ENCODE measurements at places on chromosomes 7 and 10.

- no peak for DNase-seq
These were observed 661.7 kb upstream of the SORCS1 start for GRCh38 chr10:107826171-107826570.

GRCh38 chr10:91021901-91022300, 101.0 kb upstream of the ANKRD1 start:
- DNase-seq: no peak

DNA sequence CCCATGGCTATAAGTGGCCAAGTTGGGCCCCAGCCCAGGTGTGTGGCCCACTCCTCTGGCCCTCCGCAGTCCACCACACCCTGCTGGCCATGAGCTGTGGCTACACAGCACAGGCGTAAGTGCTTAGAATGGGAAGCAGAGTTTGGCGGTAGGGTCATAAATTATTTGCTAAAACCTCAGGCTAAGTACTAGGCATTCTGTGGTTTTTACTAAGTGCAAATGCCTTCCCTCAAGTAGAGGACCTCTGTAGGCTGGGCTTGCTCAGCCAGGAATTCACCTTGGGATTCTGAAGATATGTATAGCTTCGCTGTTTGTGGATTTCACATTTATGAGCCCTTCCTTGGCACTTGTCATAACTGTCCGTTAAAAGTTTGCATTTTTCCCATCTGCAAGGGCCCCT, 44.8 kb upstream of the LOXL4 start:
- DNase-seq: no peak

GRCh38 chr7:24108906-24109376, 175.0 kb upstream of the NPY start:
- DNase-seq: no peak

GRCh38 chr10:70834441-70835151, 18.8 kb downstream of the SGPL1 start:
- DNase-seq: no peak

DNA sequence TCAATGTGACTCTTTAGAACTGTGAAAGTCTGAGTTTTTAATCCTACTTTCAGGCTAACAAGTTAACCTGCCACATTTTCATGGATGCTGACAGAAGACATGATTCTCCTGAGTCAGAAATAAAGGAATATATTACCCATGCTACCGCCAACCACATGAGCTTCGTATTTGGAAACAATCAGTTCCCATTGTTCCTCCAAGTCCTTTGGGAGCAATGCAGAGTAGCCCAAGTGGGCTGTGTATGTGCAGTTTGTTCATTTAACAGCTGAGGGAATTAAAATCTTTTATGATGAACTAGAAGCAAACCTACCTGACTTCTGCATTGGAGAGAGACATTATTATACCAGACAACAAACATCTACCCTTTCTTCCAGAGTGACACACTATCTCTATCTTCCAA, 169.3 kb upstream of the BET1 start:
- DNase-seq: no peak

DNA sequence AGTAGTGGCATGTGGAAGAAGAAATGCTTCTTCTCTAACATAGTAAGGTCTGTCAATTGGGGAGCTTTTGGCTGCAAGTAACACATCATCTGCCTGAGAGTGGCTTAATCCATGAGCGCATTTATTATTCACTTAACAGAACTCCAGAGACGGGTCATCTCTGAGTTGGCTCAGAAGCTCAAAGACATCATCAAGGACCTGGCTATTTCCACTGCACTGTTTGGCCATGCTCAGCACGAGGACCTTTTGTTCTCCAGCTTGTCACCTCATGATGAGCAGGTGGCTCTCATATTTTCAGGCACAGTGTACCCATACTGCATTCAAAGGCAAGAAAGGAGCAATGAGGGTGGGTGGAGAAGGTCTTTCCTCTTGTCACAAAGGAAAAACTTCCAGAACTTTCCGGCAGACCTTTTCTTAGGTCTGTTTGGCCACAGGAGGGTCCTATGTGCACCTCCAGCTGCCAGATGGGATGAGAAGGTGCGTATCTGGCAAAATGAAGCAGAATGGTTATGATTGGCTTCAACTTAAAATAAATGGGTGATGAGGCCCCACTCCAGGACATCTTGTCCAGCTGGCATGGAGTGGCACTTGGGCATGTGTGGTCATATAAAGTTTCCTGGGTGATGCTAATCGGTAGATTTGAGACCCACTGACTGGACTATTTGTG, 55.6 kb upstream of the SHH start:
- DNase-seq: no peak

- no peak for DNase-seq
These were observed 89.0 kb downstream of the RSU1 start for GRCh38 chr10:16728266-16728665.

DNA sequence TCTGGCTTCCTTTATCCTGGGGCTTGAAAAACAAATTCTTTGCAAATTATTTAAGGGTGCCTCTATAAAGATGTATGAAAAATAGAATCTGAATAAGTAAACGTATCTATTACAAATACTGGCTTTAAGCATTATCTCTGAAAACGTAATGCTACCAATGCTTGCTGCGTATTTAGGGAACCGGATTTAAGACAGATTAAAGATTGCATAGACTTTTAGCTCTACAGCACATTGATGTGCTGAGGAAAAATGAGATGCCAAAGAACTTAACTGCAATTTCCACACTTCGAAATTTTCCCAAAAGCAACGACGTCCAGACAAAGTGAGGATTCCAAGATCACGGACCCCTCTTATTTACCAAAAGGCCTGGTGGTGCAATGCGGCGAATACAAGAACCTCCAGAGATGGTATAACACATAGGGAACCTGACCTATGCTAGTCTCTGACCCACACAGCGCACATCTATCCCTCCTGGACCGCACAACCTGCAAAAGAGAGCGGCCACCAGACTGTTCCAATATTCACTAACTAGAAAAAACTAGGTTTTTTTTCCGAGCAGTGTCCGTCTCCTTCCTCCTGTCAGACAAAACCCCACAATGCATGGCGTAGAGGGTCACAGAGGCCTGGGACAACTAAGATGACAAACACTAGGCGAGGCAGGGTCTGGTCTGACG, 34.3 kb upstream of the PHF14 start:
- no peak for DNase-seq

- no peak for DNase-seq
These were observed 77.4 kb downstream of the SEMA3C start for GRCh38 chr7:80841423-80841955.

- DNase-seq: no peak
These were observed 1208.0 kb downstream of the SORCS1 start for GRCh38 chr10:105956550-105956949.

- DNase-seq: no peak
These were observed 31.4 kb upstream of the FAM133B start for GRCh38 chr7:92621561-92622023.

- DNase-seq: no peak
These were observed 94.6 kb upstream of the MACROH2A2 start for GRCh38 chr10:69957886-69958555.

GRCh38 chr10:129329385-129330055, 137.5 kb upstream of the MGMT start:
- no peak for DNase-seq

- DNase-seq: no peak
These were observed 4.3 kb upstream of the IL6 start for GRCh38 chr7:22722536-22723180.

DNA sequence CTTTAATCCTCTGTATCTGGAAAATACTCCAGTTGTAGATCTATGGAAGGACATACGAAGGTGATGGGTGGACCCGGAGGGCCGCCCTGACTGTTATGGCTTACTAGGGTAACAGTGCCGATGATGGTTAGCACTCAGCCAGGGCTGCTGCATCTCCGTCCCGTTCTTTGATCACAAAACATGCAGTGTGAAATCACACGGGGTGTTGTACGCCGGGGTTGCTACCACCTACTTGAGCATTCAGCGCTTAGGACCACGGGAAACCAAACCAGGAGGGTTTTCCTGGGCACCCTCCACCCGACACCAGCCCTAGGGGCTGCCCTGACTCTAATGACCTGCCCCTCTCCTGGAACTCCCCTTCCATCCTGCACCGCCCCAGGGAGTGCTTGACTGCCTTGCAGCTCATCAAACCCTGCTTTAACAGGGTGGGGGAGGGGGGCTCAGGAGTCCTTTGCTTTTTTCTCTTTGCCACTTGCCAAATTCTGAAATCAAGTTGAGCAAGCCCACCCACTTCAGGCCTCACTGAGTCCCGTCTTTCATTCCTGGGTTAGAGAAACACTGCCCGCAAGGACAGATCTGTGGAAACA, 20.4 kb downstream of the ZNF775 start:
- no peak for DNase-seq

- peak; percentile 28 for DNase-seq
These were observed 41.4 kb downstream of the GSDME start for GRCh38 chr7:24715661-24716479.

DNA sequence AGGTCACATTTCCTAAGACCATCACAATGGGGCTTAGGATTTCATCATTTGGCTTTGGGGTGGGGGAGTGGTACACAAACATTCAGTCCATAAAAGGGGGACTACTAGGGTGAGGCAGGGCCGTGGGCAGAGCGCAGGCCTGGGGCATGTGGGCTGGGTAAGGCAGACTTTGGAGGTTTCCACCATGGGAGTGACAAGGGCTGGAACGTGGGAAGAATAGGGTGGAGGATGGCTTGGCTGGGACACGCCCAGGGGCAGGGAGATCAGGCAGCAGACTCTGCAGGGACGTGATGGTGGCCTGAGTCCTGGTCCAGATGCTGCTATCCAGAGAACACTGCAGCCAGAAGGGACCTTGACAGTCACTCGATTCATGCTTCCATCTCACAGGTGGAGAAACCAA, 24.7 kb upstream of the CRHR2 start:
- no peak for DNase-seq

- no peak for DNase-seq
These were observed 712 bp downstream of the ITPRIP start for GRCh38 chr10:104337521-104337984.
